Stimulated activated CD4-positive, alpha-beta T cell treated with anti-CD3 and anti-CD28 coated beads, TNF-alpha, amount 100 ng/mL, for 24 hours (primary cell): ENCODE measurements at places on chromosomes 12 and 14.
A peak's percentile ranks its signal among the peaks of the same experiment; 100 is the strongest.

- no peak for DNase-seq
Observed at GRCh38 chr14:97251491-97252155, 454.4 kb downstream of the VRK1 start.

- DNase-seq: no peak
Observed at GRCh38 chr12:70400124-70400523, 34.0 kb downstream of the KCNMB4 start.

DNA sequence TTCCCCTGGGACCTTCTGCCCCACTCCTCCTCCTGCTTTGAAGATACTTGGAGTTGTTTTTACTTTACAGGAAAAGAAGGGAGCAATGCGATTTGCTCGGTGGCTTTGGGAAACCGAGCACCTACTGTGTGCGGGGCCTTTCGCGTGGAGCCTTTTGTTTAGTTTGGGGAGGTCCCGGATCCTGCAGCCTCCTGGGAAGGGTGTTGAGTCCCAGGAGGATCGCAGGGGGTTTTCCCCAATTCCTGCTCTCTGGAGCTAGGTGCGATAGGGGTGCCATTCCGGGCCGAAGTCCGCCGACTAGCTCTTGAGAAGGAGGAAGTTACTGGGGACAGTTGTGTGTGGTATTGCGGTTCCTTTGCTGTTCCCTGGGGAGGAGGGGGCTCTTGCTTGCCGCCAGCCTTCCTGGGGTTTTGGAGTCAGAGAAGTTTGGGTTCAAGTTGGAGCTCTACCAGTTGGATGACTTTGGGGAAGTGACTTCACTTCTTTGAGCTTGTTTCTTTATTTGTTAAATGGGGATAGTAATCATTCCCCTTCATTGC is 1.1 kb downstream of the BRI3BP start:
- no peak for DNase-seq

- no peak for DNase-seq
Observed at GRCh38 chr14:105641075-105641937, 114.9 kb downstream of the TMEM121 start.

DNA sequence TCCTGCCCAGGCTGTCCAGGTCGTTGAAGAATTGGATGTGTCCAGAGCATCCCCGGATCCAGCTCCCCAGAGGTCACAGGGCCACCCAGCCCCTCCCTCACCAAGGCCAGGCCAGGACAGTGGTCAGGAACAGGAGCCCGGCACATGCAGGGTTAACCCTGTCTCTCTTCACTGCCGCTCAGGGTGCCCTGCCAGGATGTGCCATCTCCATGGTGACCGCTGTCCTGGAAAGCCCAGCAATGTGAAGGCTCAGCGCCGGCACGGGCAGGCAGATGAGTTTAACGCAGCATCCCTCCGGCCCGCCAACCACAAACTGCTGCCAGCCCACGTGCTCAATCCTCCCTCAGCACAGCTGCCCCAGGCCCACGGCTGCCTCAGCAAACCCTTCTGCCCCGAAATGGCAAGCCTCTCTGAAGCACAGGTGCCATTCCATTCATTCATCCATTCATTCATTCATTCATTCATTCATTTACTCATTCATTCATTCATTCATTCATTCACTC is 4.4 kb downstream of the TMEM179 start:
- DNase-seq: no peak

GRCh38 chr14:25050269-25051150 is 563 bp upstream of the STXBP6 start:
- DNase-seq: no peak

DNA sequence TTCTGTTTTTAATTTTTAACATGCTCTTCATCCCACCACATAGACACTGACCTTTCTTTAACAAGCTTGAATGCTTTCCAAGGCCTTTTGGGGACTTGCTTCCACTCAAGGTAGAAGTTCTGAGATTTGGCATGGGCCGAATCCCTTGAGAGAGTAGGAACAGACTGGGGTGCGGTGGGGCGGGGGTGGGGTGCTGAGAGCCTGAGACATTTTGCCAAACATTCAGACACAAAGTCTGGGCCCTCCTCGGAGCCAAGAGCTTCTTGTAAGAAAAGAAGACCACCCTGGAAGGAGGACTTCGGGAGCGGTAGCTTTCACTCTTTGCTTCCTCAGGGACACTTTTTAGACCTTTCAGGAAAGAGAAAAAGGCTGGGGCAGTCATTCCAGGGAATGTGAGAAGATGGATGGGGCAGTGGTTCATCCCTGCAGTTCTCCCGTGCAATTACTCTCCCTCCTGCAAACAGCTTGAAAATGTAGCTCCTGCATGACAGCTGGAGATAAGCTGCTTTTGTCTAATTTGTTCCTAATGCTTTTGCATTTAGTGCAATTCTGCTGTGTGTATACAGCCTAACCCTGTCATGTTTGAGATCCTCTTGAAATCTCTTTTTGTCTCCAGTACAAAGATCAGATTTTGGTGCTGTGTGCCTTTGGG is 16.3 kb upstream of the MYO1H start:
- no peak for DNase-seq

GRCh38 chr12:2998789-2999264 is 39.6 kb downstream of the TEAD4 start:
- DNase-seq: no peak

DNA sequence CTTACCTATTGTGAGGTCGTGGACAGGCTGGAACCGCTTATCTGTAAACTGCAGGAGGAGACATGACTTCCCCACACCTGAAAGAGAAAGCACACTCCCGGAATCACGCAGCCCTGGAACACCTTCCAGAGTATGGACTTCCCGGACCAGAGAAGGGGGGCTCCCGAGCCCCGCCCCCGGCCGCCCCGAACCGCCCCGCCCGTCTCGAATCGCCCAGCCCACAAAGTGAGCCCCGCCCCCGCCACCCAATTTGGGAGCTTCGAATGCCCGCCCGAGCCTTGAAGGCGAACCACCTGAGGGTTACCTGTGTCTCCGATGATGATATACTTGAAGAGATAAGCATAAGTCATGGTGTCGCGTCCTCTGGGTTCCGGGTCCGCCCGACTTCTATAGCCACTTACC is 235 bp downstream of the RAB2B start:
- peak; percentile 72 for DNase-seq

GRCh38 chr12:17577405-17577804 is 512.6 kb downstream of the RERGL start:
- DNase-seq: no peak

- DNase-seq: no peak
Observed at GRCh38 chr12:102642199-102642598, 161.8 kb upstream of the IGF1 start.

DNA sequence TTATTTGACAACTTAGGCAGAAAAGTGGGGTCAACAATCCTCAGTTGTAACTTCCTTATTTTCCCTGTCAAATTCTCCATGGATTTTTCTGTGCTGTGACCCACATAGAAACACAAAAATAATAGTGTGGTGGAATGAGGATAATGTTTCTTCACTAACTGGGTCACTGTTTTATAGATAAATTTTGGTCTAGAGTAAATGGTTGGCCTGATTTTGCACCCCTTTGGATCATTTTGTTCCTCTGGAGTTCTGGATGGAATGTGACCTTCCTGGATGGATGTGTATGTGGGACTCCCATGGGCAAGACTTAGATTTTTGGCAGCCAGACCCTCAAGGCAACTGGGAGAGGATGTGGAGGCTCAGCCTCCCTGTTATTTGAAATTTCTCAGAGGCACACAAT is 52.7 kb upstream of the RNU6-8 start:
- DNase-seq: no peak

- DNase-seq: no peak
Observed at GRCh38 chr14:68145539-68145938, 326.0 kb downstream of the RAD51B start.

DNA sequence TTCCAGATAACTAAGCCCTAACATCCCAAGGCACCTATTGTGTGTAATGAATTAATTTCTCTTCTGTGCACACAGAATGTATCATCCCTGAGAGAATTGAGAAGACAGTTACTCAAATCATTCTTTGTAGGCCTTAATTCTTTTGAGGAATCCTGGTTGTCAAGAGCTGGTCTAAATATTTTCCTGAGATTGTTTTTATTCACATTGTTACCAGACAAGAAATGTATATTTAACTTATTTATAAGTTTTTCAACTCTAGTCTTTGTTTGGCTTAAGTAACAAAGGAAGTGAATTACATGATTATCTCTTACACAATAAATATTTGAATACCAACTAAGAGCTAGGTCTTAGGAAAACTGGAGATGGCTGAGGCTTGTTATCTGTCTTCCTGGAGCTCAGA is 169.4 kb downstream of the DACT1 start:
- no peak for DNase-seq

DNA sequence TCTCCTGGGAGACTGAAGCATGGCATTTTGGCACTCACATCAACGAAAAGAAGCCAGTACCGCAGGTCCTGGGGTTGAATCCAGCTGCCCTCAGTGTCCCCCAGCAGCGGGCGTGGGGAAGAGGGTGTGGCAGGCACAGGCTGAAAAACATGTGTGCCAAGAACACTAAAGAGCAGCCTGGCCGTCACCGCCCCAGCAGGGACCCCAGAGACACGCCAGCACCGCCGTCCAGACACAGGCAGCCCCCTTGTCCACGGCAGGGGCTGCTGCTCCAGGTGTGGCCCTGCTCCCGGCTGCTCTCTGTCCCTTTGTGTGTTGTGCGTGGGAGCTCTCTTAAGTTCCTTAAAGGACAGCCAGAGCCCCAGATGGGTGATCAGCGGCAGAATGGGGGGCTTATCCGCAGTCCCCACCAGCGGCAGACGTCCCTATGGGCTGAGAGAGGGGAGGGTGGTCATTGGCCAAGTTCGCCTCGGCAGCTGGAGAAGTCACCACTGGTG is 556 bp downstream of the PHETA1 start:
- no peak for DNase-seq
